ENCODE measurements at places on chromosomes 6 and 20.

GRCh38 chr6:118509009-118509617 is 39.0 kb upstream of the PLN start:
- peak; percentile 46 for DNase-seq

DNA sequence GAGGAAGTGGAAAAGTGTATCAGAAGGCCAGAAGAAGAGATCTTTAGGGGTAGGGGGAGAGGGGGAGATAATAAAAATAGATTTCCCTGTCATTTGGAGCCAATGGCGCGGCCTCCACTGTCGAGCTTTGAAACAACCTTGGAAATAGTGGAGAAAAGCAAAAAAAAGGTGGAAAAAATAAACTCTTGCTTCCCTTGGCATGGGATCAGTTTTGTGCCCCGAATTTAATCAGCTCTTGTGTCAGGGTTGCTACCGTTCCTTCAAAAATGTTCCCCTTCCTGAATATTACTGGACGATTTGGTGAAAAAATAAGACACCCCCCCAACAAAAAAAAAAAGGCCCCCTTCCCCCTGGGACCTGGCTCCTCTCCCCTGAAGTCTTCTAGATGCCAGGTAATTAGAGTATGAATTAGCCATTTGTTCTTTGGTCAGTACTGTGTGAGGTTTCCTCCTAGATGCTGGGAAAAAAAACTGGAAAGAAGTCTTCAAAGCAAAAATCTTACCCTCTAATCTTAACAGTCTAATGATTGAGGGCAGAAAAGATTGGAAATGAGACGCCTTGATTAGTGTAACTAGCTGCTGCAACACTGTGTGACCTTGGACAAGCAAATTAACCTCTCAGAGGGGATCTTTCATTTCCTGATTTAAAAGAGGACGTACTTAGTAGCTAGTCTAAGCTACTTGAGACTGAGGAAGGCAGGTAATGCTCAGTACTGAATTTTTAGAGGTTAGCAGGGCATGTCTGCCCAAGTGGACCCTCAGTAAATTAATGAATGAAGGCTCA is 872 bp upstream of the RBM39 start:
- DNase-seq: peak; percentile 21

- peak; percentile 6 for DNase-seq
Measured at GRCh38 chr6:169950558-169950957, 199.1 kb downstream of the ERMARD start.

- no peak for DNase-seq
Measured at GRCh38 chr6:34223381-34223955, 13.2 kb upstream of the HMGA1 start.

DNA sequence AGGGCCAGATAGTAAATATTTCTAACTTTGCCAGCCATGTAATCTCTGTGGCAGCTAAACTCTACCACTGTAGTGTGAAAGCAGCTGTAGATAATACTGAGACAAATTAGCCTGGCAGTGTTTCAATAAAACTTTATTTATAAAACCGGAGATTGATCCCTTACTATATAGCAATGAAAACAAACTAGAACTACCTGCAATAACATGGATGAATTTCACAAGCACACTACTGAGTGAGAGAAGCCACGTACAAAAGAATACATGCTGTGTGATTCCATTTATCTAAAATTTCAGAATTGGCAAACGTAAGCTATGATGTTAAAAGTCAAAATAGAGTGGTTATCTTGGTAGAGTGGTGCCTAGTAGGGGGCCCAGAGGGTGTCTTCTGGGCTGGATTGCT is 198.7 kb upstream of the SGK1 start:
- no peak for DNase-seq

DNA sequence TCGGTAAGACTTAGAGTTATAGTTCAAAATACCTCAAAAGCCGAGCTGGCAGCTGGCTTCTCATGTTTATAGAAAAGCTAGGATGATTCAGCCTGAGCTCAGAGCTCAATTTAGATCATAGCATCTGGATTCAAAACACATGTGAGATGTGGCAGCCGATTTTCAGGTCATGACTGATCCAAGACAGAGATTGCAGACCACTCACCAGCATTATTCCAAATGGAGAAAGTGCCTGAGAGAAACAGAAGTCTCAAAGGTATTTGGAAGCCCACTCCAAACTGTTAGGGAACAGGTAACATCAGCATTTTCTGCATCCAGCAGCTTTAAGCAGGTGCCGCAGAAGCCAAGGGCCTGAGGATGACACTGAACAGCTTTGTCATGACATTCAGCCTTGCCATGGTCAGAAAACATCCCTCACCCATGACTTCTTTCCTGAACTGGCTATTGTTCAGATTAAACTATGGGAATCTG is 102.2 kb downstream of the BACH2 start:
- DNase-seq: no peak

DNA sequence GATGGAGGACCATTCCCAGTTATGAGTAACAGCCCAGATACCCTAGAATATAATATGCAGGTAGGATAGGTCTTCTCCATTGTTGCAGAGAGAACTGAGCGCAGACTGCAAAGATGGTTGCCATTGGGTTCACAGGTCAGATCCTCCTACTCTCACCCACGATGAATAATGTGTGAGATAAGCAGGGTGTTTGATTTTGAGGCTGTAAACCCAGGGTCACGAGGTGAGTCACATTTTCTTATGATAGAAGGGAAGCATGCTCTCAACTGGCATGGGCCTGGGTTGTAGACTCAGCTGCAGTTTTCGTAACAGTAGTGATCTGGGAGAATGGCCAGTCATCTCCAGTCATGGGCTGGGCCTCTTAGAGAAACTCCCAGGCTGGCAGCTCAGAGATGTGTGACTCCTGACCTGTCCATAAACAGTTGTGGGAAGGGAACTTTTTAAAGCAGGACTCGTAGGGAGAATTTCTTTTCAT is 74.2 kb downstream of the CD164 start:
- no peak for DNase-seq

- no peak for DNase-seq
Measured at GRCh38 chr6:85637579-85637978, 5.1 kb downstream of the SYNCRIP start.

- no peak for DNase-seq
Measured at GRCh38 chr6:15763364-15763763, 100.5 kb upstream of the DTNBP1 start.

- no peak for DNase-seq
Measured at GRCh38 chr6:162603231-162604015, 124.1 kb downstream of the PRKN start.

DNA sequence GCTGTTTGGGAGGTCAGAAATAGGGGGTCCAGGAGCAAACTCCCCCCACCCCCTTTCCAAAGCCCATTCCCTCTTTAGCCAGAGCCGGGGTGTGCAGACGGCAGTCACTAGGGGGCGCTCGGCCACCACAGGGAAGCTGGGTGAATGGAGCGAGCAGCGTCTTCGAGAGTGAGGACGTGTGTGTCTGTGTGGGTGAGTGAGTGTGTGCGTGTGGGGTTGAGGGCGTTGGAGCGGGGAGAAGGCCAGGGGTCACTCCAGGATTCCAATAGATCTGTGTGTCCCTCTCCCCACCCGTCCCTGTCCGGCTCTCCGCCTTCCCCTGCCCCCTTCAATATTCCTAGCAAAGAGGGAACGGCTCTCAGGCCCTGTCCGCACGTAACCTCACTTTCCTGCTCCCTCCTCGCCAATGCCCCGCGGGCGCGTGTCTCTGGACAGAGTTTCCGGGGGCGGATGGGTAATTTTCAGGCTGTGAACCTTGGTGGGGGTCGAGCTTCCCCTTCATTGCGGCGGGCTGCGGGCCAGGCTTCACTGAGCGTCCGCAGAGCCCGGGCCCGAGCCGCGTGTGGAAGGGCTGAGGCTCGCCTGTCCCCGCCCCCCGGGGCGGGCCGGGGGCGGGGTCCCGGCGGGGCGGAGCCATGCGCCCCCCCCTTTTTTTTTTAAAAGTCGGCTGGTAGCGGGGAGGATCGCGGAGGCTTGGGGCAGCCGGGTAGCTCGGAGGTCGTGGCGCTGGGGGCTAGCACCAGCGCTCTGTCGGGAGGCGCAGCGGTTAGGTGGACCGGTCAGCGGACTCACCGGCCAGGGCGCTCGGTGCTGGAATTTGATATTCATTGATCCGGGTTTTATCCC is at the start of gene VEGFA:
VEGFA (plus strand) TSS at position 686 of the 846 bp plus-strand sequence.
- peak; percentile 85 for DNase-seq

GRCh38 chr6:152848919-152849318 is 98.3 kb downstream of the VIP start:
- DNase-seq: no peak

DNA sequence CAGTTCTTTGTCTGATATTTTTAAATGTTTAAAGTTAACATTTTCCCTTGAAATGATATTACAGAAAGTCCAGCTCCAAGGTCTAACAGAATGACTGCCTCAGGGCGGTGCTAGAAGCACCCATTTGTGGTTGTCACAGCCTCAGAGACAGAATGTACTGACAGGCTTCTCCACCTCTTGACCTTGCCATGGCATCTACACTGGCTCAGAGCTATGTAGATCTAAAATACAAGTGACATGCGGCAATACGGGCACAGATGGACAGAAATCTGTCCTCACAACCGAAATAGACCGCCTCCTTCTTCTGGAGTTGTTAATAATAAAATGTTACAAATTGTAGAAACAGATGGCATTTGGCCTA is 167.2 kb upstream of the THEMIS start:
- DNase-seq: no peak

- no peak for DNase-seq
Measured at GRCh38 chr6:72836971-72837370, 215.1 kb downstream of the KCNQ5 start.

- DNase-seq: no peak
Measured at GRCh38 chr6:33199687-33200218, 712 bp downstream of the RXRB start.

DNA sequence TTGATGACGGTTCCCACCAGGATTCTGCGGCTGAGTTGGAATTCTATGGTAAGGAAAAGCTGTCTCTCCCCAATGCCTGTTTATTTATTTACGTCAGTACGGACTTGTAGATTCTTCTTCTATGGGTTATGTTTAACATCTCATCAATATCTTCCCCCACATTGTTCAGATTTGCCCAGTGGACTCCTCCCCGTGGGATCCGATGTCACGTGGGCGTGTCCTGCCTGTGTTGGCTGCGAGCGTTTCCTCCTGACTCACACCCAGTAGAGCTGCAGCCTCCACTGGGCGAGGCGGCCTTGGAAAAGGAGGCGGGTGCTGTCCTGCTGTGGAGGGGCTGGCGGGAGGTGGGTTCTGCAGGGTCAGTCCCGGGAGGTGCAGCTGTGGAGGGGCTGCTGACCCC is 46.8 kb upstream of the SLCO4A1 start:
- peak; percentile 3 for DNase-seq

- DNase-seq: no peak
Measured at GRCh38 chr6:3371222-3371949, 85.5 kb downstream of the SLC22A23 start.

- DNase-seq: no peak
Measured at GRCh38 chr6:168113226-168113625, 34.2 kb upstream of the FRMD1 start.

DNA sequence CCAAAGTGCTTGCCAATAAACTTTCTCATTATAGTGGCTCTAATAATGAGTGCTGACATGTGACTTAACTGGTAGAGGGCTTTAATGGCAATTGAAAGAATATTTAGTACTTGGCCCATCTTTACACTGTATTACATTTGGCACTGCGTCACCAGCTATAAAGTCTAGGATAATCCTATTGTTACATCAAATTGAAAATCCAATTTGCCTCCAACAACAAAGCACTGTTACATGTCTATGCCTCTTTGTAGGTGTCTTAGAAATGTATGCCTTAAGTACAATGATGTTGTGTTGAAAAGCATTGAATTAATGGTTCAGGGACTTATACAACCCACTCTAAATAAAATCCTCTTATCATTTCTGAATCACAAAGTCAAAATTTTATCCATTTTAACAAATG is 420.4 kb upstream of the JAG1 start:
- DNase-seq: no peak

GRCh38 chr20:62063981-62064769 is 1.5 kb downstream of the TAF4 start:
- DNase-seq: no peak

- no peak for DNase-seq
Measured at GRCh38 chr6:149118737-149119653, 198.5 kb upstream of the TAB2 start.

DNA sequence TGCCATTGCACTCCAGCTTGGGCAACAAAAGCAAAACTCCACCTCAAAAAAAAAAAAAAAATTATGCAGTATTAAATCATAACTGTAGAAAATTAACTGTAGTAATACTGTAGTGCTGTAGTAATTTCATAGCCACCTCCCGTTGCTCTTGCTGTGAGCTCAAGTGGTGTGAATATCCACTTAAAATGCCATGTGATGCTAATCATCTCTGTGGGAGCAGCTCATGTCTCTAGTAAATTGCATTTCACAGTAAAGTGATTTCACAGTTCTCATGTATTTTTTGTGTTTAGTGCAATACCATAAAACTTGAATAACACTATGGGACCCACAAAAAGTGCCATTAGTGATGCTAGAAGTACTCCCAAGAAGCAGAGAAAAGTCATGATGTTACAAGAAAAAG is 14.4 kb upstream of the FAM217A start:
- DNase-seq: peak; percentile 26

DNA sequence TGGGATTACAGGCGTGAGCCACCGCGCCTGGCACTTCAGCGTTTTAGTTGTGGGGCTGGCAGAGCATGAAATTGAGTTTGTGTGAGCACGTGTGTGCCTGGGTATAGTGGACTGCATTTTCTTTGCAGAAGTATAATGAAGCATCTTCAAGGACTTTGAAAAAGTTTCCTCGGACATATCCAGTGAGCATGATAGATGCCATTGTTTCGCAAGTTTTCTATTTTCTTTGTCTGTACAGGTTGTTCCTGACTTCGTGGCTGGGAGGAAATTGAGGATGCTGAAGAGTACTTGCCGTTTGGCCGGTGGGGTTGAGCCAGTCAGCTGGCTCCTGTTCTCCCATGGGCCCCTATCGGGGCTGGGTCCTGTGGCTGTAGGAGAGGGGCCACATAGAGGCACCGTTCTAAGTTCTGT is 55.9 kb downstream of the RREB1 start:
- DNase-seq: no peak

DNA sequence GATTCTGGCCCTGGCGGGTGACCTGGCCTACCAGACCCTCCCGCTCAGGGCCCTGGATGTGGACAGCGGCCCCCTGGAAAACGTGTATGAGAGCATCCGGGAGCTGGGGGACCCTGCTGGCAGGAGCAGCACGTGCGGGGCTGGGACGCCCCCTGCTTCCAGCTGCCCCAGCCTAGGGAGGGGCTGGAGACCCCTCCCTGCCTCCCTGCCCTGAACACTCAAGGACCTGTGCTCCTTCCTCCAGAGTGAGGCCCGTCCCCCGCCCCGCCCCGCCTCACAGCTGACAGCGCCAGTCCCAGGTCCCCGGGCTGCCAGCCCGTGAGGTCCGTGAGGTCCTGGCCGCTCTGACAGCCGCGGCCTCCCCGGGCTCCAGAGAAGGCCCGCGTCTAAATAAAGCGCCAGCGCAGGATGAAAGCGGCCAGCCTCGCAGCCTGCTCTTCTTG is 868 bp upstream of the SLC2A4RG start:
- no peak for DNase-seq

All from NCI-H748 treated with DMSO at 0.1 percent for 48 hours (cell line).